ENCODE measurements at places on chromosomes 11 and 22.

DNA sequence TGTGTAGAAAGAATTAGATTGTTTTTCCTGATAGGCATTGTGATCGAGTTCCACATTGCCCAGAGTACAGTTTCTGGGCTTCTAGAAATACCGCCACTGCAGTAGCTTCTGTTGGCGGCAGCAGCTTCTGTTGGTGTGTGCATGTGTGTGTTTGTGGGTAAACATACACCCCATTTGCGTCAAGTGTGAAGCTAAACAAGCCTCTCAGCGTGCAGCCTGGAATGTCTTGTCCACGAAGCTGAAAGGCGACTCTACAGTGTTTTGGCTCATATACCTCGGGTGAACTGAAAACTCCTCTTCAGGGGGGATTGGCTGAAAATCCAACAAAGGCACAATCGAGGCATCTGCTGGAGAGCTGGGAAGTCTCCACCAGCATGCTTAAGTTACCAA lies 112.0 kb upstream of the E2F8 start:
- no peak for DNase-seq

DNA sequence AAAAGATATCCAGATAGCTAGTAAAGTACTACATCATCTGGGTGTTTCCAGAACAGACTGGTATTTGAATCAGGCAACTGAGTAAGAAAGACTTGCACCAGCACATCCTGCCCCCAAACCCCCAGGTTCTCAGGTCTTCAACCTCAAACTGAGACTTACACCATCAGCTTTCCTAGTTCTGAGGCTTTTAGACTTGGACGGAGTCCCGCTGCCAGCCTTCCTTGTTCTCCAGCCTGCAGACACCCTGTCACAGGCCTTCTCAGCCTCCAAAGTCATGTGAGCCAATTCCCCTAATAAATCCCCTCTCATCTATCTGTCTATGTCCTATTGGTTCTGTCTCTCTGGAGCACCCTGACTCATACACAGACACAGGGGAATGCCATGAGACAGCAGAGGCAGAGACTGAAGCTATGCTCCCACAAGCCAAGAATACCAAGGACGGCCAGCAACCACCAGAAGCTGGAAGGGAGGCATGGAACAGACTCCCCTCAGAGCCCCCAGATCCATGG lies 10.9 kb downstream of the SMCO4 start:
- no peak for DNase-seq

- no peak for DNase-seq
These were observed 38.7 kb upstream of the GNB1L start for GRCh38 chr22:19893363-19893762.

DNA sequence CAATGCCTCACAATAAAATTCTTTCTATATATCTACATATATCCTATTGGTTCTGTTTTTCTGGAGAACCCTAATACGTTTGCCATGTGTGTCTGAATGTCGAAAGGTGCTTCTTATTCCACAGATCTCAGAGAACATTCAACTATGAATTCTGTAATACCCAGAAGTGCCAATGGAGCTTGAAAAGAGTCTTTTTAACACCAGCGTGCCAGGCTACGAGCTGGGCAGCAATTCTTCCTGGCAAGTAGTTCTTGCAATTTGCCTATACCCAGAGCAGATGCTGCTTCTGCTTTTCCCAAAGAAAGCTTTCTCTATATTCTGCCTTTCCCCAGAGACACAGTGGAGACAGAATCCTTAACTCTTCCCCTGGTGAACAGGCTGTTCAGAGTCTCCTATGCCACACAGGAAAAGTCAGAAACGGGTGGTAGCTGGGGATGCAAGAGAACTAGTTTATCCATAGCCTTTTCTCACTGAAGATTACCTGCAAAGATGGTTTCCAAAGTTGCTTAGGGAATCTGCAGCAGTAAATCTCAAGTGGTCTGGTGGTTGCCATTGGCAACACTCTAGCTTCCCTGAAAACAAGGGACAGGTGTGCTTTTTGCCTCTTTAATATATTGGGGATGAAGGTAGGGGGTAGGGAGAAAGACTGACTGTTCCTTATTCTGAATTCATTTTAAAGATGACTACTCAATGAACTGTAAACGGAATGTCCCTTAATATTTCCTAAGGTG lies 16.8 kb upstream of the PAFAH1B2 start:
- no peak for DNase-seq

- DNase-seq = no peak
These were observed 49.4 kb upstream of the CEP295 start for GRCh38 chr11:93611836-93612677.

All from effector memory CD8-positive, alpha-beta T cell (primary cell).